Activated gamma-delta T cell treated with Interleukin-2 at 50 U/mL for 16 hours (primary cell): ENCODE measurements at places on chromosomes 5 and 9.

DNA sequence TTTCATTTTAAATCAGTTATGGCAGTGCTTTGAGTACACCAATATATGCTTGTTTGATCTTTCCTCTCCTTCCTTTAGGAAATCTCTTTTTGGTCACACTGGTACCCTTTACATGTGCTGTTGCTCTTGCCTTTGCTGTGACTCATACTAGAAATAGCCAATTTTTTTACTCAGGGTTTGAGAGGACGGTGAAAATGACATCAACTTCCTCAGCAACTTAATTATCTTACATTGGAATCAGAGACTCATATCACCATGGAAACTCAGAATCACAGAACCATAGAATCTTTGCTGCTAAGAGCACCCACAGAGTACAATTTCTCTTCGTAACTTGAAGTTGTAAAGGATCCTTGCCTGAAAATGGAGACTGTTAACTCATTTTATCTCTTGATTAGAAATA is 13.8 kb upstream of the ZNF300 start:
- DNase-seq = no peak

DNA sequence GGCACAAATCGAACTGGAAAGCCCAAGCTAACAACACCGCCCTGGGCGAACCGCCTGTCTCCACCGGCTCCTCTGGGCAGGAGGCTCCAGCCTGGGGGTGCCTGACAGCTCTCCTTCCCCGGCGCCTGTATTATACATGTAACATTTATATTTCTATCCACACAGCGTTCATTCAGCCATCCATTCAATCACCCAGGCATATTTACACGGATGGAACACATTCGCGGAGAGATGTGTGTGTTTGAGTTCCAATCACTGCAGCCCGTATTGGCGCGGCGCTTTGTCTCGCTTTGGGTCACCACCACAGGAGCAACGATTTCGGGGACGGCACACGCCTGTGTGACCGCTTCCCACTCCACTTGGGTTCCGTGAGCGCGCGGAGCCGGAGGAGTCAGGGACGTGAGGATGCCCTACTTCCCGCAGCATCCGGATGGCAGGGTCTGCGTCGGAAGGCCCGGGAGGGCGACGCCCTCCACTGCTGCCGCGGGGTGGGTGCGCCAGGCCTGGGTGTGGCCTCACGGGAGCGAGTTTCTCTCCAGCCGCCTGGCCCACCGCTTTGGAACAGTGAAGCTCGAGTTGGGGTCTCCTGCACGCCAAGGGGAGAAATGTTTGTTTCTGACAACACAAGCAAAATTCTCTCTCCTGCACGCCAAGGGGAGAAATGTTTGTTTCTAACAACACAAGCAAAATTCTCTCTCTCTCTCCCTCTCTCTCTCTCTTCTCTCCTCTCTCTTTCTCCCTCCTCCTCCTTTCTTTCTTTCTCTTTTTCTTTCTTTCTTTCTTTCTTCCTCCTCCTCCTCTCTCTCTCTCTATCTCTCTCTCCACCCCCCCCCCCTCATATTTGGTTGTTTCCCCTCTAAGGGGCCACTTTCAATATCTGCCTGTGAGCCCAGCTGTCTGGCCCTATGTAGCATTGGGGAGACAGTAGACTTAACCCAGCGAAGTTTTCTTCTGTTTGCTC is 1.1 kb upstream of the SV2C start:
- no peak for DNase-seq

DNA sequence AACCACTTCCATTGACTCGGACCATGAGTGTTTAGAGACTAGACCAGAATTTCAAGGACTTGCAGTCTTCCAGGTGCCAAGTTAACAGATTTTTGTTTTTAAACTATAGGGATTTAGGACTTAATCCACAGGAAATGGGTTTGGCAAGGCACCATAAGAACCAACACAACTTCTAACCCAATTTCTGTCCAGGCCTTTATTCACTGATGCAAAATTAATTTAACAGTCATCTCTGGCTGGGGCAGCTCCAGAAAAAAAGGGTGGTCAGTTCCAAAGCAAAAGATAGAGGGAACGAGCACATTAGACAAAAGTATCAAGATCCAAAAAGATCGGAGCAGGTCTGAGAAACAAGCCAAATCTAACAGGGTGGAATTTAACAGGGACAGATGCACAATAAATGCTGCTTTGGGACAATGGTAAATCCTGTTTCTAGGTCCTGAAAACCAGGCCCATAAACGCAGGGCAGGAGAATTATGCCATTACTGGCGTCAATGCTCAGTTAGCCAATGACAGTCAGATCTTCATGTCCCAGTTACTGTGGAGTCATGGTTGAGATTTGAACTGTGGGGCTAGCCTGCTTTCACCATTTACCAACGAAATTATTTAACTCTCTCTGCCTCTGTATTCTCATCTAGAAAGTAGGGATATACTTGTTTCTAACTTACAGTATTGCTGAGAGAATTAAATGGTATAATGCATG is 590.8 kb upstream of the BRINP1 start:
- DNase-seq = no peak

DNA sequence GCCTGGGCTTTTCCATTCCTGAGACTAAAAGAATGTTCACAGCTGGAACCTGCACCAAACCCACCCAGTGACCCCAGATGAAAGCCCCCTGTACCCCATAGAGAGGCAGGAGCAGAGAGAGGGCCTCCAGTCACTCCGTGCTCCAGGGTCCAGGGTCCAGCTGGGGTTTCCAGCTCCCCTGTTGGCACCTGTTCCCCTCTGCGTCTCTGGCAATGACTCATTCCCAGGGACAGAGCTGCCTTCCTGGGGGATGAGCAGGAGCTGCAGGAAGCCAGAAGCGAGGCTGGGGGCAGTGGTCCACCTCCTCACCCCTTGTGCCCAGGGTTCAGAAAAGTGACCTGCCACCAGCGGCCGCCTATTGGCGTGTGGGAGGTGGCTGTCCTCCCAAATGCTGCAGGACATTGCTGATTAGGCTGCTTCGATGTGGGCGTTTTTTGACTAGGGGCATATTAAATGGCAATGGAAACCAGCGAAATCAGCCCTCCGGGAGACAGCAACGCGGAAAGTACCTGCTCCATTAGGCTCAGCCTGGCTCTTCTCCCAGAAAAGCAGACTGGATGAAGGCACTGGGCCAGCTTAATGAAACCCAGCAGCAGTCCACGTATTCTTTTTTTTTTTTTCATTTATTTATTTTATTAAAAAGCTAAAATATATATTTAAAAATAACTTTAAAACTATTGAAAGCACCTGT is 97.4 kb downstream of the DAP start:
- DNase-seq = no peak

GRCh38 chr5:125202871-125203438 is 456.5 kb upstream of the ZNF608 start:
- no peak for DNase-seq
